ENCODE measurements at places on chromosomes 3 and 15. TPM values are rescaled to one million over a fixed set of nuclear protein-coding genes. Genes with fewer than 3 reads are reported as not detected.

DNA sequence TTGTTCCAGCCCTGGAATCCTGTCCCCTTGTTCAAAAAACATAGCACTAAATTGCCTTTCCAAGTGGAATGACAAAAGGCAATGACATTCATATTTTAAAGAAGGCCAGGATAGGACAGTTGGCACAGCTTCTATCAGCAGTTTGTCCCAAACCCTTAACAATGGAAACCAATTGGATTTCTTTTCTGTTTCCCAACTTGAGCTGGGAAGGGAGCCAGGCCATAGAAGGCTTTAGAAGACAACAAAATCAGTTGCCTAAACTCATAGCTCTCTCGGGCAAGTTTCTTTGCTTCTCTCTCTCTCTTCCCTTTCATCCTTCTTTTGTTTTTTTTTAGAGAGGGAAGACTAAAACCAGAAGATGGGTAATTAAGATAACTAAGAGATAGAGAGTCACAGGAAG lies 227.7 kb upstream of the TPRG1 start:
- H3K4me3 ChIP-seq = no peak overlapping the region
- peaks cover 28% of the 10 kb centered on the region for H3K27me3 ChIP-seq
- no peak overlapping the region for H3K27ac ChIP-seq
- H3K4me1 ChIP-seq = peaks cover 1% of the 10 kb centered on the region
- no peaks in the 10 kb centered on the region for H3K36me3 ChIP-seq

DNA sequence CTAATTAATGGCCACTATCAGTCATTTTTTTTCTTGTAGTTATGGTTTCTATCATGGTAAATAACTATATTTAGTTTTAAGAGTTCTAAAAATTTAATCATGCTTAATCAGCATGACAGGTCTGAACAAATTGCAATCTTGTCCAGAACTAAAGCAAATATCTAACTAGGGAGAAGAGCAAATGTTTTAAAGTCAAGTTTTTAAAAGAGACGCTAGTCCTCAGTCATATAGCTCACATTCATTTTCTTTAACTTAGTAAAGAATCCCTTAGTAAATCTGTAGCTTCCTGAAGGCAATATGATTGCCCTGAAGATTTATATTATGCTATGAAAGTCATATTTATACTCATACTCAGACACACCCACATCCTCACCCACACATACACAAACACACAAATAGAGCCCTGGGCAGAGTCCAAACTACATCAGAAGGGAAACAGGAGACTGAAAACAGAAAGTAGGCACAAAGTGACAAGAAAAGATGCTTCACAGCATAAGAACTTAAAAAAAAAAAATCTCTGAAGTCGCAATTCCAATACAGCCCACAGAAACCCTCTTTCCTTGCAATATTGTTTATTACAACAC lies 1149.1 kb downstream of the SI start:
- H3K27ac ChIP-seq = no peak overlapping the region
- H3K4me3 ChIP-seq = no peak overlapping the region
- H3K4me1 ChIP-seq = no peaks in the 10 kb centered on the region
- no peaks in the 10 kb centered on the region for H3K27me3 ChIP-seq

DNA sequence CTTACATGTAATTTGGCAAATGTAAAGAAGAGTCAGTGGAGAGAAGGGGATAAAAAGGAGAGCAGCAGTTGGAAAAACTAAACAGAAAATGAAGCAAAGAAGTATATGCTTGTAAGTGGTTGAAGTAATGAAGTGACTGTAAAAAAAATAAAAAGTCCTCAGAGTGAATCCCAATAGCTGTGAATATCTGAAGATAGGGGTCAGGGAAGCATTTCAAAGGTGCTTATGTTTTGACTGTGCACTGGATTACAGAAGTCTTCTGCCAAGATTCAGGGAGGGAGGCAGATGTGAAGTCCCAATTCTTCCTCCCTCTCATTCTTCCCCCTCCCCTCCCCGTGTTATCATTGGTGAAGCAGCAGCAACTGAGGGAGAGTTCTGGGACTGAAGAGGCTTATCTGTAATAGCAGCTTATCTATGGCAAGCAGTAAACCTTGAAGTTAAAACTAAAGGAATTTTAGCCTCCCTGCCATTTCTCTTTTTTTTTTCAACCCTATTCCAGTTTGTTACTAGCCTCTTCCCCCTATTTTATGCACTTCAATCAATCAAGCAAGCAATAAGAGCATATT lies 597.9 kb downstream of the IGSF11 start:
- no peak for DNase-seq
- no peak overlapping the region for H3K27ac ChIP-seq
- no peak overlapping the region for H3K4me3 ChIP-seq
- no peaks in the 10 kb centered on the region for H3K4me1 ChIP-seq
- no peaks in the 10 kb centered on the region for H3K27me3 ChIP-seq
- no peaks in the 10 kb centered on the region for H3K36me3 ChIP-seq

DNA sequence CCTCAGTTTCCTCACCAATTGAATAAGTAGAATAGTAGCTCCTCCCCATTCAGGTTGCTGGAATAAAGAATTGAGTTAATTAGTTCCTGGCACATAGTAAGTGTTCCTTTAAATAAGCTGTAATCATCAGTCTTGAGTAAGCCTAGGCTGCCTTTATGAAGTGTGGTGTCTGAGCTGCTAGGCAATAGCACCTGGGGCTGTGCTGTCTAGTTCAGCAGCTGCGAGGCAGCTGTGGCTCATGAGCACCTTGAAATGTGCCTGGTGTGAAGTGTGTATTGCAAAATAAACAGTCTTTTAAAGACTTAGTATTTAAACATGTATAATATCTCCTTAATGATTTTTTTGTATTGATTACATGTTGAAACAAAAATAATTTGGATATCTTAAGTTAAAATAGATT lies 77.6 kb downstream of the TOP2B start:
- H3K27me3 ChIP-seq = no peaks in the 10 kb centered on the region
- H3K27ac ChIP-seq = no peak overlapping the region
- DNase-seq = no peak
- H3K4me1 ChIP-seq = peaks cover 5% of the 10 kb centered on the region
- H3K4me3 ChIP-seq = no peak overlapping the region

DNA sequence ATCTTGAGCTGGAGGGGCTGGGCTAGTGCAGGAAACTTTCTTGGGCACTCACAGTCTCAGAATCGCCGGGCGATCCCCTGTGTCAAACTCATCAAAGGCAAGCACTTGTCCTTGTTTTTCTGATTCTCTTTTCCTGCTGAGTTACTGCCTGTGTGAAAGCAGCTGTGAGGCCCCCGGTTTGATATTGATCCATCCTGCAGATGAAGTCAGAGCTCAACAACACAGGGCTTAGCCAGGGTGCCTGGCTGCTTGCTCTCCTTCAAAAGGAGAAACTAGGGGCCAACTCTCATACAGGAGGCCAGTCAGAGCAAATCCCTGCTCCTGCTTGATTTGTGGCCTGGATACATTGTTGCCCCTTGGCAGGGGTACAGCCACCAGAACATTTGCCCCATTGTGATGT lies 22.9 kb downstream of the CLSTN2 start:
- no peak for DNase-seq
- H3K4me3 ChIP-seq = no peak overlapping the region
- no peaks in the 10 kb centered on the region for H3K36me3 ChIP-seq
- no peaks in the 10 kb centered on the region for H3K27me3 ChIP-seq

DNA sequence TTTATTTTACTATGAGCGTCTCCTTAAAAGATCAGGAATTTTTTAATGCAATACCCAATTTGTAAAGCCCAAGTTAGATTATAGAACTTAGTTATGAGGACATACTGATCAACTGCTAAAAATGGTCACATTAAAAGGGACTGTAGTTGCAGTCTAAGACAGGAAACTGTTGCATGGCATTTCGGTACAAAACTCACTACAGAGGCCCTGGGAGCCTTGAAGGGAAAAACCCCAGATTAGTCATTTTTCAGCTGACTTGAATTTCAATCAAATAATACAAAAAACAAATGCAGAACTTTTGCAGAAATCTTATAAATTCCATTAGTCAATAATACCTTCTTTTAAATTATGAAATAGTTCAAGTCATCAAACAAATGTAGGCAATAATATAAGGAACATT lies 6.9 kb upstream of the PTX3 start:
- no peaks in the 10 kb centered on the region for H3K4me1 ChIP-seq
- no peak overlapping the region for H3K27ac ChIP-seq
- H3K4me3 ChIP-seq = no peak overlapping the region

- no peaks in the 10 kb centered on the region for H3K27me3 ChIP-seq
- peaks cover 3% of the 10 kb centered on the region for H3K4me1 ChIP-seq
- DNase-seq = no peak
- no peaks in the 10 kb centered on the region for H3K36me3 ChIP-seq
- H3K27ac ChIP-seq = no peak overlapping the region
Observed at GRCh38 chr3:97793420-97794019, 28.3 kb upstream of the CRYBG3 start.

DNA sequence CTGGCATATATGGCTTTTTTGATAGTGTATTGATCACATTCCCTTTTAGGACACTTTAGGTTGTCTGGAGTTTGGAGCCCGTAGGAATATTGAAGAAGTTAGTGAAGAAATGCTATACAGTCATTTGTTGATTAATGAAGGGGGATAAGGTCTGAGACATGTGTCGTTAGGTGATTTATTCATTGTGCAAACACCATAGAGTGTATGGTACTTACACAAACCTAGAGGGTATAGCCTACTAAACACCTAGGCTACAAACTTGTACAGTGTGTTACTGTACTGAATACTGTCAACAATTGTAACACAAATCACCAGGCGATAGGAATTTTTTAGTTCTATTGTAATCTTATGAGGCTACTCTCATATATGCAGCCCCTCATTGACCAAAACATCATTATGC lies 3.3 kb downstream of the TPM1 start:
- peaks cover 21% of the 10 kb centered on the region for H3K4me1 ChIP-seq
- H3K4me3 ChIP-seq = no peak overlapping the region
- H3K36me3 ChIP-seq = no peaks in the 10 kb centered on the region
- H3K27me3 ChIP-seq = peaks cover 61% of the 10 kb centered on the region

DNA sequence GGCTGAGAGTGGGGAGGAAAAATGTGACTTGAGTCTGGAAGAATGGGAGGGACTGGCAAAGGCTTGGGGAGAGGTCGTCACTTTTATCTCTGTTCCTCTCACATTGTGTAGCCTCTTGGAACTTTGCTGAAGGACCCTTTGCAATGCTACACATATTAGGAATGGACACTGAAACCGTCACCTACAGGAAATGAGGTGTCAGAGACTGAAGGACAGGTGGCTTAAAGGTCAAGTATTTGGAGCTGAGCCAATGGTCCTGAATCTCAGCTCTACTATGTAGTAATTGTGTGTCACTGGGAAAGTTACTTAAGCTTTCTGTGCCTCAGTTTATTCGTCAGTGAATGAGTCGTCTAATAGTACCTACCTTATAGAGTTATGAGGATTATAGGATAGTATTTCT lies 14.7 kb downstream of the MCTP2 start:
- no peak for DNase-seq
- H3K4me3 ChIP-seq = no peak overlapping the region
- peaks cover 10% of the 10 kb centered on the region for H3K4me1 ChIP-seq

- no peak overlapping the region for H3K4me3 ChIP-seq
- no peak for DNase-seq
- no peaks in the 10 kb centered on the region for H3K27me3 ChIP-seq
- no peaks in the 10 kb centered on the region for H3K36me3 ChIP-seq
- H3K4me1 ChIP-seq = no peaks in the 10 kb centered on the region
- H3K27ac ChIP-seq = no peak overlapping the region
Observed at GRCh38 chr15:76360416-76360815, 23.8 kb downstream of the ISL2 start.

DNA sequence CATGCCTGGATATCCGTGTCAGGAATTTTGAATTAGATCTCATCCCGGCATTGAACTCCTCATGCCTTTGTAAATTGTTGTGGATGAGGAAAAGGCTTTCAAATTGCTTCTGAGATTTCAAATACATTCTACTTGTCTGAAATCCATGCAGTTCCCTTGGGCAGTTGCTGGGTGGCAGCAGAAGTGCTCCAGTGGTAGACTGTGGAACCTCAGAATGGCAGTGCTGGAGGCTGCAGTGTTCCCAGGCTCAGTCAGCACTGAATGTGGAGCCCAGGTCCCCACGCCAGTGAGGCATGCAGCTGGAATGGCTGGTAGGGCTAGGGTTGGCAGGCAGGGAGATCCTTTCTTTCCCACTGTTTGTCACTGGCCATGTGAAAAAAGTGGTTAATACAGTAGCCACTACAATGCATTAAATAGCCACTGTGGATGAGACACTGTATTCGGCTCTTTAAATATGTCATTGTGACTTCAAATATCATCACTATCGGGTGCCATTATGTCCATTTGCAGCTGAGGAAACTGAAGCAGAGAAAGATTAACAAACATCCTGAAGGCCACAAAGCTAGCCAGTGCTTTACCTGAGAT lies 98.6 kb downstream of the TPRG1 start:
- H3K4me1 ChIP-seq = peaks cover 13% of the 10 kb centered on the region
- no peaks in the 10 kb centered on the region for H3K36me3 ChIP-seq
- DNase-seq = peak; percentile 56

GRCh38 chr3:42755681-42756578 lies 17.1 kb downstream of the CCDC13 start:
- peaks cover 16% of the 10 kb centered on the region for H3K4me1 ChIP-seq
- no peak overlapping the region for H3K27ac ChIP-seq
- peaks cover 7% of the 10 kb centered on the region for H3K27me3 ChIP-seq
- no peaks in the 10 kb centered on the region for H3K36me3 ChIP-seq
- DNase-seq = peak; percentile 31

GRCh38 chr3:13235897-13236296 lies 162.7 kb upstream of the IQSEC1 start:
- no peaks in the 10 kb centered on the region for H3K36me3 ChIP-seq
- peak overlapping the region; percentile 76 for H3K27ac ChIP-seq
- H3K4me3 ChIP-seq = no peak overlapping the region
- DNase-seq = no peak
- H3K4me1 ChIP-seq = peaks cover 41% of the 10 kb centered on the region

DNA sequence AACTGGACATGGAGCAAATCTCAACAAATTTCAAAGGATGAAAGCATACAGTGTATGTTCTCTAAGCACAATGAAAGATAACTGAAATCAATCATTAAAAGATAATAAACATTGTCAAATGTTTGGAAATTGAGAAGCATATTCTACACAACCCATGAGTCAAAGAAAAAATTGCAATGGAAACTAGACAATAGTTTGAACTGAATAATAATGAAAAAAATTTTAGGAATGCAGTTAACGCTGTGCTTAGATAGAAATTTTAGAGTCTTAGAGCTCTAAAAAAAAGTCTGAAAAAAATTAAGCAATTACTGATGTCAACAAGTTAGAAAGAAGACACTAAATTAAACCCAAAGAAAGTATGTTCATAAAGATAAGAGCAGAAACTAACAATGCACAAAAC lies 15.5 kb downstream of the RABL3 start:
- peaks cover 38% of the 10 kb centered on the region for H3K36me3 ChIP-seq
- no peaks in the 10 kb centered on the region for H3K27me3 ChIP-seq
- H3K27ac ChIP-seq = no peak overlapping the region
- no peaks in the 10 kb centered on the region for H3K4me1 ChIP-seq
- no peak for DNase-seq

Gene MGLL
- total RNA-seq = 1.7 TPM

Gene CDCP1
- total RNA-seq = 2.2 TPM

Gene PIAS1
- 39.1 TPM for total RNA-seq

Gene RPL15
- 1,426 TPM for total RNA-seq

Gene SEC61A1
- 203 TPM for total RNA-seq

Gene CD200
- total RNA-seq = 9.1 TPM

Measured in activated CD4-positive, alpha-beta memory T cell treated with anti-CD3 and anti-CD28 coated beads, Interleukin-2, amount 10 ng/mL, durations not matched to agents 7 days and 5 days (primary cell).